ENCODE measurements at places on chromosomes 4 and X.

DNA sequence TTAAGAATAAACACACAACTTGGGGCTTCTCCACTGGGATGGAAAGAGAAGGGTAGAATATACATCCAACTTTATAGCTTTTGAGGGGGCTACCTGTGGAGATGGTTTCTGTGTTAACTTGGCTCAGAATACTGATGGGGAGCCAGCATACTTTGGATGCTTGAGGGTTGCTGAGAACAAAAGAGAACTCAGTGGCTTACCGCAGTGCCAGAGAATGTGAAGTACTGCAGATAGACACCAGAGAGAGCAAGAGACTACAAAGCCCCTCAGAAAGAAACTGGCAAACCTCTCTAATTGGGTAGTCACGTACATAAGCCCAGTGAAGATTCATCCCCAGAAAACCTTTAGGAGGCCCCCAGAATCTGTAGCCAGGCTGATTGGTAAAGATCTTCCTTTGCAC is 214.4 kb downstream of the DCHS2 start:
- DNase-seq = no peak

DNA sequence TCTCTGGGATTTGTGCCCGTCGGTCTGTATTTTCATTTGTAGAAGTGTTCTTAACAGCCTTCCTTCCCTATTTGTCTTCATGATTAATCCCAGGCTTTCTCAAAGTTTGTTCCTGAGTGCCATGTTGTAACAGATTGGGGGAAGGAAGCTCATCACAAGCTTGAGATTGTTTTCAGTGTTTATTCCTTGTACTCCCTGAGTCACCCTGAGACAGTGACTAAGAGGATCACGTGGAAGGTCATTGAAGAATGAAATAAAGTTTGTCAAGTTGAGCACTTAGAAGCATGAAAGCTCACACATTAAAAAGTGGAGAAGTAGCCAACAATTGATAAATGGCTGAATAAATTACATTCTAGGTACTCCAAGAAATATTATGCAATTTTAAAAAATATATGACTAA is 153.5 kb upstream of the FAM241A start:
- no peak for DNase-seq

GRCh38 chrX:1202251-1202650 is 10.2 kb downstream of the CRLF2 start:
- no peak for DNase-seq

- DNase-seq = no peak
Measured at GRCh38 chrX:45714866-45715265, 514.2 kb upstream of the DIPK2B start.

- no peak for DNase-seq
Measured at GRCh38 chrX:101359966-101360365, 11.4 kb upstream of the TIMM8A start.

DNA sequence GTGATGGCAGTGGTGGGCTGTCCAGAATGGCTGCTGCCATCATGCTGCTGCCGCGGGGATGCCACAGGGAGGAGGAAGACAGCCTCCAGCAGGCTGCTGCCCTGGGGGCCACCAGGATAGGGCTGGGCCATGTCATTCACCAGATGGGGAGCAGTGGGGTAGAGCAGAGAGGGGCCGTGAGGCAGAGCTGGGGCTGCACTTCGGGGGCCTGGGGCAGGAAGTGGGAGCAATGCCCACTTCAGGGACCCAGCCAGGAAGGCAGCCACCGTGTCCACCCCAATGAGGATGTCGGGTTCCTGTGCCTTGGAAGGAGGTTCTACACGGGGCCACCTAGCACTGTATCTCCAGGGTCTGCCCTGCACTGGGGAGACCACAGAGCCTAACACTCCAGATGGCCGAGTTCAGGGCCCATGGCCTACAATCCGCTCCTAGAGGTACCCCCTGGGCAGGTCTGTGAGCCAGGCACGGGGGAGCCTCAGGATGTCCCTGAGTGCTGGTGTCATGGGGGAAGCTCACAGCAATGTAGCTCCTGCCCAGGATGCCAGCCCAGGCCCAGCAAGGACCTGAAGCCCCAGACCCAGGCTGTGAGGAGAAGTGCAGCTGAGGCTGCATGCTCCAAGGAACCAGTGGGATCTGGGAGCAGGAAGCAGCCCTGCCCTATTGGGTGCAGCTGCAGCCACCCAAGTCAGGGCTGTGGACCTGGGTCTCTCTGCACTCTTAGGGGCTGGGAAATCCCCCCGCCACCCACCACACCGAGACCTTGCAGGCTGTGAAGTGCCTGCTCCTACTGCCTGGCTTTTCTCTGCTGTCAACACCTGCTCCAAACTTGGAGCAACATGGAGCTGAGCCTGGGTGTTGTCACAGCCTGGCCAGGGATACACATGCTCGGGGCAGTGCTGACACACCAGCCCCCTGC is 140.3 kb downstream of the PDHA2 start:
- no peak for DNase-seq

GRCh38 chr4:85905761-85906160 is 430.8 kb downstream of the ARHGAP24 start:
- no peak for DNase-seq

DNA sequence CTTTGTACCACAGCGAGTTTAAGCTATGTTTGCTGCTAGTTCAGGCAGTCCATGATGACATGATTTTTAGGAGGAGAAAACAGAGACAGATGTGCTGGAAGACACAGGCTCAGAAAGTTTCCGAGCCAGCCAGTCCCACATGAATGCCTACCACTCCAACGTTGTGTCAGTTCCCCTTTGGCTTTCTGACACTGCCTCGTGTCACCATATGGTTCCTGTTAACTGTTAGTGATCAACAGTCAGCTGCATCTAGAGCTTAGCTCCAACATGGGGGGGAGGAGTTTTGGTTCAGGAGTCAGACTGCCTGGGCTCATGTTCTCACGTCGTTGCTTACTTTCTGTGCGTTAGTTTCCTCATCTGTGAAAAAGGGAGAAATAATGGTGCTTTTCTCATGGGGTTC is 343.7 kb downstream of the MID1IP1 start:
- no peak for DNase-seq

- no peak for DNase-seq
Measured at GRCh38 chr4:172740434-172740833, 428.2 kb upstream of the GALNT7 start.

GRCh38 chr4:156193106-156193505 is 239.4 kb upstream of the CTSO start:
- DNase-seq = no peak

DNA sequence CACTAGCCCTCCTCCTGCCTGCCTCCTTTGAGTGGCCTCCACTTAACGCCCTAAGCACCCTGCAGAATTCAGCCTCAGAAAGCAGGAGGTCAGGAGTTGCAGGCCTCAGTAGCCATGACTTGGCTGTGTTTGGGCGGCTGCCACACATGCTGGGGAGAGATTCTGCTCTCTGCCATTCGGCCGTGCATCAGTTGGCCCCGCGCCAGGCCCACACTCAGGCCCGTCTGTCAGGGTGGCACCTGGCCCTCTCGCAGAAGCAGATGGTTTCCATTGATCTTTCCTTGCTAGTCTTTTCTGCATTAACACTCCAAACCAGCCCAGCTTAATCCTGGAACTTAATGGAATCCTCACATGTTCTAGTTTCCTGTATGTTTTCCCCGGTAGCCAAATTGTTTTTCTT is 30.7 kb upstream of the ATP6AP2 start:
- DNase-seq = no peak

GRCh38 chr4:121096629-121097028 is 24.3 kb upstream of the NDNF start:
- DNase-seq = no peak

DNA sequence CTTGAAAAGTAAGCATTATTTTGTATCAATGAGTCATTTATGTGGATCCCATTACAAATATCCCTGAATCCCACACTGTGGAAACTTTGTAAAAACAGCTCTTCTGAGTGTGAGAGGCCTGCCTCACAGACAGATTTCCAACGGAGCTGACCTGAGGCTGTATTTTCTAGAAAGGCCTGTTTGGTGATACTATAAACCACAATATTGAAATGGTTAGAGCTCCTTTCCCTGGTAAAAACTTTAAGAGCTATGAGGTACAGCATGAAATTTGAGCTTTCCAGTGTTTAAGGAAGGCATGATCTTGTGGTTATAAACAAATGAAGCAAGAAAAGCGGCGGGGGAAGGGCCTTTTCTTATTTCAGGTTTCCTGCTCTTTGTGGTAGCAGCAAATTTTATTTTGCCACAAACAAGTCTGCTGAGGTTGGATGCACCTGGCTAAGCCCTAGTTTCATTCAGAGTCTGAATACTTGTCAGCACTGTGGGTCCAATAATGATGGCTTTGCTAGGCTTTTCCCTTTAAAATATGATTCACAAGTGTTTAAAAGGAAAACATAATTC is 86.8 kb upstream of the ETNPPL start:
- DNase-seq = no peak

DNA sequence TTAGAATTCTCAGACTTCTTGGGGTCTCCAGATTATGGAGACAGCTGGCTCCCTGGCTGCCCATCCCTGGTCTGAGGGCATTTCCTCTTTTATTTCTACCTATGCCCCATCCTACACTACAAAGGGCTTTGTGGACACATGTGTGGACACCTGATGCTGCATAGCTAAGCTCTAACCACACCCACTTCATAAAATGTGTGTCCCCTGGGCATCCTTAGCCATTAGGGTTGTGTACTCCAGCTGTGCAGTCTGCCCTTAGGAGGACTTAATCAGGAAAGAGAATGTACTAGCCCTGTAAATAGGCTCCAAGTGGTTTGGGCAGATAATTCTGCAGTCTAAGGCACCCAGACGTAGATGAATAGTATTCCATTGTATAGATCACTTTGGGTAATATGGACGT is 47.0 kb downstream of the COQ2 start:
- no peak for DNase-seq

DNA sequence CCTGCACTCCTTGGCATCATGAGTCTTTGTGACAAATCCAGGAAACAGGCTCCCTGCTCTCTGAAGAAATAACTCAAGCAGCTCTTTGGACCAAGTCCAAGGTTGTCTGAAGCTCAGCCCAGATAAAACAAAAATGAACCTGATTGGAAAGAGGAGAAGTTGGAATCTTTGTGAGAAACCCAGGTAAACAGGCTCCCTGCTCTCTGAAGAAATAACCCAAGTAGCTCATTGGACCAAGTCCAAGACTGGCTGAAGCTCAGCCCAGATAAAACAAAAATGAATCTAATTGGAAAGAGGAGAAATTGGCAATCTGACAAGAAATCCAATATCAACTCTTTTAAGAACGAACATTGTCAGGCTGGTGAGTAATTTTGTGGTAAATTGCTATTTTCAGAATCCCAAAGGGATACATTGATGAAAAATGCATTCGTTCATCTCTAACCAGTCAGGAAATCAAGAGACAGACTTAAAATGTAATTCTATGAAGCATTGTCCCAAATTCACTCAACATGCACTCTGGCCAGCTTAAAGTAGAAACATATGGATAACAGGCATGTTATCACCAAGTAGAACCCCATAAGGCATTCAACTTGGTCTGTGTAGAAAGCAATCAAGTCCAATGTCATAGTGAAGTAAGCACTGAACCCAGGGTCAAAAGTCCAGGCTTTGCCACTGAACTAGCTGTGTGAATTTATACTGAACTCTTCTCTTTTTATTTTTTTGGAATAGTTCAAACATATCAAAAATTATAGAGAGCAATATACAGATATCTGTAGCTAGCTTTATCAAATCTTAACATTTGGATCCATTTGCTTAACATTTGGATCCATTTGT is 16.8 kb upstream of the NFXL1 start:
- DNase-seq = no peak

DNA sequence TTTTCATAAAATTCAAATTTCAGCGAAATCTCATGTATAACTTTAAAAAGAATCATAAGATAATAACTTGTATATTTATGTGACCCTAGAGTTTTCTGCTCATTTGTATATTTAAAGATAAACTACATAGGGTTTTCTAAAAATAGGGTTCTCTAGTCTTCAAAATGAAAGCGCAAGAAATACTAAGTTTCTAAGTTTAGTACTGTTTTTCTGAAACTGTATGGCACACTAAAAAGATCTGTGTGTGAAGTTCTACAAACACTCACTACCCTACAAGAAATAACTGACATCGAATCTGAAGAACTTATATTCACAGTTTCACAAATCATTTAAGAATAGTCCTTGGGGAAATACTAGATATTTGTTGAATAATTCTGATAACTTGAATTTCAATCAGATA is 38.7 kb upstream of the NDST4 start:
- DNase-seq = no peak

DNA sequence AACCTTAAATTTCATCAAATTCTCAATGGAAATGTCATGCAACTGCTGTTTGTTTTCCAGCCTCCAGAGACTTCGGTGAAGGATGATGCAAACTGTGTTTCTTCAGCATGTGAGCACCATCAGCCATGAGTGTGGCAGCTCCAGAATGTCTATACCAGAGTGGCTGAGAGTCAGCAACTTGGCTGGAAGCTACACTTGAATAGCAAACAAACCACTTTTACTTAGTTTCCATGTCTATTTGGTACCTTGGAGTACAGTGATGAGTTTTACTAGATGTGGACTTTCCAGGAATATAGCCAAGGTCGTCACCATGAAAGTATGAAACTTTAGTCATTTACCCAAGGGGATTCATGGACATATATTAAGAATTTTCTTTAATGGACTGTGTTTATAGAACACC is 4.3 kb upstream of the IL21 start:
- DNase-seq = no peak

DNA sequence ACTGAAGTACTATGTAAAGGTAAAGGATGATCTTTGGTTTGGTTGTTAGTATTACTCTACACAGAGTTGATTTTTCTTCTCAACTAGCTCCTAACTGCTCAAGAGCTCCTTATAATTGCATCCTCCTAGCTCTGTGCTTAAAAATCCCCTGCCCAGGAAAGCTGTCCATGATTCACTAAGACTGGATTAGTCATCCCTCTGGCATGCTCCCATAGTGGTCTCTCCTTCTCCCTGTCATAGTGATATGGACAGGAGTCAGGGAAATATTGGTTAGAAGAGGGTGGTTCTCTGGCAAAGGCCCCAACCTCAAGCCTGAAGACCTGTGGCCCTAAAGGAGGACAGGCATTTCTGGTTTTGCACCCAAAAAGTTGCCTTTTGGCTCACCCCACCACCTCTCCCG is 242.3 kb upstream of the KCNIP4 start:
- no peak for DNase-seq

DNA sequence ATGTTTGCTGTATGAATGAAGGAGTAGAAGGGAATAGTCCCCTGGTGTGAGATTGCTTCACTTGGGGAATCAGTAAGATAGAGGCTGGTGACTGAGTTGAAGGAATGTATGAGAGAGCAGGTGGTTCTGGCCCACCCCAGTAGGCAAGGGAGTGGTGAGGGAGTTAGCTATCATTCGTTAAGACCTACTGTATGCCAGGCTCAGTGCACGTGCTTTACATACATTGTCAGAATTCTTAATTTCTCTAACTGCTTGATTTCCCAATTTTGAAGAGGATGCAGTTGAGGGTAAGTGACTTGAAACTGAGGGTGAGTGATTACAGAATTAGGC is 700 bp downstream of the VMA21 start:
- no peak for DNase-seq

GRCh38 chr4:8671712-8672290 is 79.2 kb downstream of the CPZ start:
- no peak for DNase-seq

All from activated CD8-positive, alpha-beta memory T cell treated with anti-CD3 and anti-CD28 coated beads for 1 hour (primary cell).